ENCODE measurements at places on chromosomes 4 and X.

DNA sequence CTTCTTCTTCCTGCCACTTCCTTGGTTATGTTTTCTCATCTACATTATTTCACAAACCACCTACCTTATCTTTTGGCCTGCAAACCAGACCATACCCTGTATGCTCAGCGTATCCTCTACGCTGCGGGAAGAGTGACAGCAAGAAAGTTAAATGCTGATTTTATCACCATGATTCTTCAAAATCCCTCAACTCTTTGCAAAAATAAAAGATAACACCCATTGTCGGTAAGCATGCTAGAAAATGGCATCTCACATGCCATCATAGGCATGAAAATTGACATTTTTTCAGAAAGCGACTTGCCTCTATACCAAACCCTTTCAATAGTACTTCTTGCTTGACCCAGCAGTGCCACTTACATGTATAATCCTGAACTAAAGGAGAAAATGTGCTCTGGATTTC, 102.0 kb downstream of the HPGD start:
- no peak for DNase-seq

DNA sequence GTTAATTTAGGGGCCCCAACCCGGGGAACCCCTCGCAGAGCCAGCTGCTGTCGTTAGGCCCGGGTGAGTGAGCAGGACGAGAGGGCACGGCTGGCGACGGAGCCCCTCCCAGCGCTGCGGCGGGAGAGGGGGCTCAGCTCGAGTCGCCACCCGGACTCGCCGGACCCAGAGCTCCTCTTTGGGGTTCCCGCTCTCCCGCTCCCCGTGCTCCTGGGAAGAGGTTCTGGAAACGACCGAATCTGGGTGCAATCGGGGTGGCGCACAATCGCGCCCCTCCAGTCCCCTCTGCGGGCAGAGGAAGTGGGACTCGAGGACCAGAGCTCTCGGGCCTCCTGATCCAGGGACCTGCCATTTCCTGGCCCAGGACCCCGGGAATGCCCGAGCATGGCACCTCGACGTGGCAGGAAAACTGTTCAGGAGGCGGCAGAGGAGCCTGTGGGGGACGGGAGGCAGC, 37.3 kb upstream of the ARAF start:
- no peak for DNase-seq

DNA sequence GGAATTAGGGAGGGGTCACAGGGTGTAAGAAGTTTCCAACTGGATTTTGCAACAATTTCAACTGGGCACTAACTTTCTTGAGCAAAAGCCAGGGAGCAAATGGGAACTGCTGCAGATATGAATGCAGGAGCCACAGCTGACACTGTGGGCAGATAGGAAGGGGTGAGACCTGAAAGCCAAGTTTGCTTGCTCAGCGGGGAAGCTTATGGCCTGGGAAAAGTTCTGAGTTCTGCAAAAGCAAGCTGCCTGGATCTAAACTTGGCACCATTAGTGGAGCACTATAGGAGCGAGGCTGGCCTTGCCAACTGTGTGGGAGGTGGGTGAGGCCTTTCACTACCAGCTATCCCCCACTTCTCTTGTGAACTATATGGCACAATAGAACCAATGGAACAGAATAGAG, 11.1 kb downstream of the CYSLTR1 start:
- DNase-seq = no peak

DNA sequence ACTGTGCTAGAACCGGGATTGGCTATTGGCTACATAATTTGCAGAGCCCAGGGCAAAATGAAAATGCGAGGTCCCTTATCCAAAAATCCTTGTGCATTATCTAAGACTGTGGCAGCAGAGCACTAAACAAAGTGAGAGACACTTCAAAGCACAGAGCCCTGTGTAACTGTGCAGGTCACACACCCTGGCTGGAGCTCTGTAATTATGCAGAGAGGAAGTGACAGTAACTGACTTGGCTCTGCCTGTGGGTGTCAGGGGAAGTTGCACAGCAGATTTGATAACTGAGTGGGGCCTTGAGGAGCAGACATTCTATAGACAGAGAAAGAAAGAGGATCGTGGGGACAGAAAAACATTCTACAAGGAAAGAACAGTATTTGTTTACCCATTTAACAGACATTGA, 173.5 kb upstream of the FMR1 start:
- DNase-seq = no peak

DNA sequence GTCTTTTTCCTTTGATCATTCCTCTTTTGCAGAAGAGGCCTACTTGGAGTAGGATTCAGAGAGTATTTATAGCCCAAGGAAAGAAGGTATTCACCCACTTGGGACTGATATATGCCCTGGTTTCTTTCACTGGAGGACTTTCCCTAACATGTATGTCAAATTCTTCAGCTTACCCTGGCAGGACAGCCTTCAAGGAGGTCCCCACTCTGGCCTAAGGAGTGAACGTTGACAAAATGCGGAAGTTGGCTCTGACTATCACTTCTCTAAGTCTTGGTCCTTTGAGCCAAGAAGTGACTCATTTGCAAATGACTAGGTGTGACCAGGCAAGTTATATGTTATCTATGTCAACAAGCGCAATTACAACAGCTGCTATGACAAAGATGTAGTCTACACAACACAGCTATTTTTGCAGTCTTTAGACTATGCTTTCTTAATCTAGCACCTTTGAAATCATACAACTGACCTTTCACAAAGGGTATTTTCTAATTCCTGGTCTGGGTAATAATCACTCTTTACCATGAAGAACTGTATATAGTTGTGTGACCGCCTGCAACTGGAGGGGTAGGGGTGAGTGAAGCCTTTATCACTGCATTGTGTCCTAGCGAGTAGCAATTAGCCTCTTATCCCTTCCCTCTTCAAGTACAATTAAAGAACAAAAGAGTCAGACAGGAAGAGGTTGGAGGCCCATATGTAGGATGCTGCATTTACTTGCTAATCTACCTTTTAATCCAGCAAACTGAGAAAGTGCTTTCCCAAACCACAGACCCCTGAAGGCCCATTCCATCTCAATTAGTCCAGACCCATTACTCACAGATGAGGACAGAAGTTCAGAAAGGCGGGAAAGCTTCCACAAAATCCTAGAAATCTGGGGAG, 50.1 kb downstream of the RASGEF1B start:
- DNase-seq = no peak

DNA sequence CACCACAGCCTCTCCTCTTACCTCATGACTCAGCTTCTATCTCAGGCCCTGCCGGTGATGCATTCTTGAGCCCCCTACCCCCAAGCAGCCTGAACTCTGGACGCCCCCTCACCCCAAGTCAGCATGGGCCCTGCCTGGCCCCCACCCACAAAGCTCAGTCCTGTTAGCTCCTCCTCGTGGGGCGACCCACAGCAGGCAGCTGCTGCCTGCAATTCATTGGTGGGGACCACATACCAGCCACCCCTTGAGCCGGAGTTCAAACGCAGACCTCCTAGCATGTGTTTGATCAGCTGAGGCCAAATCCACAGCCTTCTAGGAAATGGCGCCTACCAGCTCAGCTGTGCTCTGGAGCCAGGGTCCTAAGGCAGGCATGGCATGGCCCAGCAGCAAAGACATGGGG, 111.8 kb downstream of the EFNB1 start:
- DNase-seq = no peak

- no peak for DNase-seq
These were observed at the start of gene DNASE1L1 for GRCh38 chrX:154409222-154409871. Gene DNASE1L1, minus strand, starts transcription at chrX:154409254. Its CDS starts 3,686 bp downstream, at chrX:154405568.

DNA sequence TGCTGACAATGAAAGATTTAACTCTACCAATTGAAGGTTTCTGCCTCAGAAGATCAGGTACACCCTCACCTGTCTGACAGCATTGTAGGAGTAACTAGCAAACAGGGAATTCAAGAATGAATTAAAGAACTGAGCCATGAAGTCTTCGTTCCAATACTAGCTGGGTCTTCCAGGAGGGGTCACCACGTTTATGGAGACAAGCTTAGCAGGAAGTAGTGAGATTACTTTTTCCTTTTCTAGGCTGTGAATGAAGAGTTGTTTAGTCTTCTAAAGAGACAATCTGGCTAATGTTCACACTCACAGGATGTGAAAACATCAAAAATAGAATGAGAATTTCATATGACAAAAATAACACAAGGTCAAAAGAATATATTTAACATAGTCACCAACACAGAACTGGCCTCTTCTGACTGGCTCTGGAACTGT, 54.9 kb downstream of the REELD1 start:
- DNase-seq = no peak

- DNase-seq = no peak
These were observed 12.2 kb upstream of the FGF16 start for GRCh38 chrX:77434962-77435361.

DNA sequence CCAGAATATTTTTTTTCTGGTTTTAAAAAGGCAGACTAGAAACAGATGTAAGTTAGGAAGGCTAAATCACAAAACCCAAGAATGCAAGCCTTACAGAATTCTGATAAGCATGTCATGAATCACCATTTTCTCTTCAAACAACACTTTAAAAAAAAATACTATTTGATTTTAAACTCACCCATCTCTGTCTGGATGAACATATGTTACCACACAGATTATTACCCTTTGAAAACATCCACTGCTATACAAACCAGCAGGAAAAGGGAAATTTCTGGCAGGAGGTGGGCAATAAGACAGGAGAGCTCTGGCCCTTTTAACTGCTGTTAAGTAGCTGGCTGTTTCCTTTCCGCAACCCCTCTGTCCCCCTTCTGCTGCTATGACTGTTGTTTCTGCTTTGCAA, 317.7 kb upstream of the NOCT start:
- DNase-seq = no peak

- no peak for DNase-seq
These were observed 696.4 kb downstream of the DMD start for GRCh38 chrX:32514986-32515385.

- no peak for DNase-seq
These were observed 30.3 kb downstream of the FAM53A start for GRCh38 chr4:1653776-1654175.

- no peak for DNase-seq
These were observed 34.7 kb upstream of the NAF1 start for GRCh38 chr4:163201358-163201757.

DNA sequence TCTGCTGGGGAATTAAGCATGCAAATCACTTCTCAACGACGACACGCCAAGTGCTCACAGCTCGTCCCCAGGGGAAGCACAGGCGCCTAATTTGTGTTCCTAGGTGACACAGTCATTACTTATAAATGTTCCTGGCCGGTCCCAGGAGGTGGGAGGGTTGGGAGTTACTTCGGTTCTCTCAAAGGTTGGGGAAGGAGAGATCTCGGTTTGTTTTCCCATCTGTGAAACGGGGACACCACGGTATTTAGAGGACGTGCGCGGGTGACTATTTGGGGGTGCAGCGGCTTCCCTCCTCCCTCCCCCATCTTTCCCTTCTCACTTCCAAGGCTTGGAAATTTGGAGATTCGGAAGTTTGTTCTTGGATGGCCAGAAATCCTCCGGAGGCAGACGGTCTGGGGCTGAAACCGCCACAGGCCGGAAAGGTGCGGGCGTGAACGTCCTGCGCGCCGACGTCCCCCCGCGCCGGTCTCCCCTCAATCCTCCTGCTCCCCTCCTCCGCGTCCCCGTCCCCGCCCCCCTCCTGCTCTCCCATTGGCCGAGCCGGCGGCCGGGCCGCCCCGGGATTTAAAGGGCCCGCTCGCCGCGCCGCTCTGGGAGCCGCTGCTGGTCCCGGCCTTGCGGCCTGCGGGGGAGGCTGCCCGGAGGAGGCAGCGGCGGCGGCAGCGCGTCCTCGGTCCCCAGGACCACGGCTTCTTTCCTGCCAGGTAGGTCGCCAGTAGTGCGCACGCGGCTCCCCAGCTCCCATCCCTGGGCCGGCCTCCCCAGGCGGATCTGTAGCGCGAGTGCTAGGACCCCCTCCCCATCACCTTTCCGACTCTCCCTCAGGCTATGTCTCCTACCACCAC, at the start of gene PORCN:
Gene PORCN, plus strand, starts transcription at position 593 of the 845 bp plus-strand sequence. CDS start 829 bp downstream, outside the sequence.
- no peak for DNase-seq

GRCh38 chr4:168360271-168360670, 41.7 kb upstream of the DDX60 start:
- no peak for DNase-seq

GRCh38 chrX:155998761-155999510, 1.4 kb downstream of the IL9R start:
- DNase-seq = no peak

DNA sequence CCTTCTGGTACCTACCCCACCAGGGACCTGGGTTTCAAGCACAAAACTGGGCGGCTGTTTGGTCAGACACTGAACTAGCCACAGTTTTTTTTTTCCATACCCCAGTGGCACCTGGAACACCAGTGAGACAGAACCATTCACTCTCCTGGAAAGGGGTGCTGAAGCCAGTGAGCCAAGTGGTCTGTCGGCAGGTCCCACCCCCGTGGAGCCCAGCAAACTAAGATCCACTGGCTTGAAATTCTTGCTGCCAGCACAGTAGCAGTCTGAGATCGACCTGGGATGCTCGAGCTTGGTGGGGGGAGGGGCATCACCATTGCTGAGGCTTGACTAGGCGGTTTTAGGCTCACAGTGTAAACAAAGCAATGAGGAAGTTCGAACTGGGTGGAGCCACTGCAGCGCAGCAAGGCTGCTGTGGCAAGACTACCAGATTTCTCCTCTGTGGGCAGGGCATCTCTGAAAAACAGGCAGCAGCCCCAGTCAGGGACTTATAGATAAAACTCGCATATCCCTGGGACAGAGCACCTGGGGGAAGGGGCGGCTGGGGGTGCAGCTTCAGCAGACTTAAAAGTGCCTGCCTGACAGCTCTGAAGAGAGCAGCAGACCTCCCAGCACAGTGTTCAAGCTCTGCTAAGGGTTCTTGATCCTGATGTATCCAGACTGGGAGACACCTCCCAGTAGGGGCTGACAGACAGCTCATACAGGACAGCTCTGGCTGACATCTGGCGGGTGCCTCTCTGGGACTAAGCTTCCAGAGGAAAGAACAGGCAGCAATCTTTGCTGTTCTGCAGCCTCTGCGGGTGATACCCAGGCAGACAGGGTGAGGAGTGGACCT, 223.0 kb downstream of the COX18 start:
- DNase-seq = no peak

DNA sequence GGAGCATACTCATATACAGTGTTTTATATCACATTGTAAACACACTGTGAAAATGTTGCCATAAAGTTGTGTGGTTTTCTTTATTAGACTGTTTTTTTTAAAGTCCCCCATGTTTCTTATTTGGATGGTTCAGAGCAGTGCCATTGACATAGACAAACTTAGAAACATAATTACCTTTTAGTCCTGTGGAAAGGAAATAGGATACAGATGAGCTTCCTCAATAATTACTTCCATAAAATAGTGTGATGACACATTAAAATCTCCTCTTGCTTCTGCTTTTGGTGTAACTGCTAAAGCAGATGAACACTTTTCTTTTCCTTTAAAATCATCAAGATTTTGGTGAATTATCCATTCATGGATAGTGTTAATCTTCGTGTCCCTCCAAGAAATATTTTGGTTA, 52.9 kb upstream of the LIMCH1 start:
- no peak for DNase-seq

DNA sequence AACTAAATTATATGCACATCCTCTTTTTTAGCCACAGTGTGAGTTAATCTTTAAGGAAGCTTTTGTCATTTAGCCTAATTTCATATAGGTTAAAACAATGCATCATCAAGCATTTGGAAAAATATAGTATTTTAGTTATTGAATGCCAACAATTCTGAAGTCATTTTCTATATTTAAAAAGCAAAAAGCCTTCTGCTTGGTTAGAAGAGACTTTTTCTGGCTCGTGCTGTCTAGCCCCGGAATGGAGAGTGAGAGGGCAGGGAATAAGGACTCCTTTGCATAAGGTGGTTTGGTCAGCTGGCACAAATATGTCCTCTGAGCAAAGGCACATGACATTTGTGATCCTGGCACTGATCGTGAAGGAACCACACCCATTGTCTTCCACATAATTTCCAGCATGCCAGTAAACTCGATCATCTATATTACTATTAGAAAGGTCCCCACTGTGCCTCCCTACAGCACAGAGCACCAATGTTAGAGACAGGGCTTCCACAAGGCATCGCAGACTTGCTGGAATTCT, 393.7 kb upstream of the INTU start:
- no peak for DNase-seq

- DNase-seq = no peak
These were observed 91.2 kb downstream of the RAP1GDS1 start for GRCh38 chr4:98352396-98352795.

Measured in DMS 273 treated with DMSO at 0.1 percent for 48 hours (cell line).